Urinary bladder (tissue), 4 donors: ENCODE measurements at places on chromosomes 13 and 19. TPM values are rescaled to one million over a fixed set of nuclear protein-coding genes. Genes with fewer than 3 reads are reported as not detected.

DNA sequence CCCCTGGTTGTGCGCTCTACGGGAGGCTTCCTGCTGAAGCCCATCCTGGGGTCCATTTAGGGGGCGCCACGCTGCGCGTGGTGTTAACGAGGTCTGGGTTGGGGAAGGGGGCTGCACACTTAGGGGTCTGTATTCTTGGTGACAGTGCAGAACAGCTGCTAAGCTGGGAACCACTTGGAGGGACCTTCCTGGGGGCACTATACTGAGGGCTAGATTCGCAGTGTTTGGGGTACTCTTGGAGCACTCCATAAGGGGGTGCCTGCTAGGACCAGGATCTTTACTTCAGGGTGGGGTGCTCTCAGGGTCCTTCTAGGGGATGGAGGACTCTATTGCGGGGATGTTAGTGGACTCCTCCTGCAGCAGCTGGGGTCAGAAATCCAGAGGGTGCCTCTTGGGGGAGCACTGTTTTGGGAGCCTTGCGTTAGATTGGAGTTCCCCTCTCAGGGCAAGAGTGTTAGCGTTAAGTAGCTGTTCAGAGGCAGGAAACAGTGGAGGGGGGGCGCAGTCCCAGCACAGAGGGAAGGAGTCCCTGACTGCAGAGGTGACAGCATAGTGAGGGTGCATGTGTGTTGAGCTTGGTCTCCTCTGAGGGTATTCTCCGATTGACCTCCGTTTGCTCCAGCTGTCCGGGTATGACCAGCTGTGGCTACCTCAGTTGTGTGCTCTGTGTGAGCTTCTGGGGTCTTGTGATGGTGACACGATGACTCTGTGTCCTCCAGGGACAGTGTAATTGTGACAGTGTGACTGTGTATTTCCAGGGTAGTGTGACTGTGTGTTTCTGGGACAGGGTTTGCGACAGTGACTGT, 1.1 kb downstream of the PDE4A start:
- no peak for DNase-seq

- no peak for DNase-seq
These were observed 1.8 kb downstream of the PCDH20 start for GRCh38 chr13:61413572-61414535.

GRCh38 chr13:47459512-47459911, 541.6 kb downstream of the SUCLA2 start:
- no peak for DNase-seq

- no peak for DNase-seq
These were observed 2.2 kb downstream of the ZSCAN22 start for GRCh38 chr19:58328999-58329398.

TICAM1 gene
- 13.7 TPM for polyA plus RNA-seq
